ENCODE measurements at places on chromosomes 12 and 14. TPM values are rescaled to one million over a fixed set of nuclear protein-coding genes. Genes with fewer than 3 reads are reported as not detected.

- DNase-seq: no peak
- no peaks in the 10 kb centered on the region for H3K36me3 ChIP-seq
- no peak overlapping the region for H3K4me3 ChIP-seq
- H3K27ac ChIP-seq: no peak overlapping the region
Observed at GRCh38 chr12:122028165-122028904, 6.7 kb downstream of the BCL7A start.

DNA sequence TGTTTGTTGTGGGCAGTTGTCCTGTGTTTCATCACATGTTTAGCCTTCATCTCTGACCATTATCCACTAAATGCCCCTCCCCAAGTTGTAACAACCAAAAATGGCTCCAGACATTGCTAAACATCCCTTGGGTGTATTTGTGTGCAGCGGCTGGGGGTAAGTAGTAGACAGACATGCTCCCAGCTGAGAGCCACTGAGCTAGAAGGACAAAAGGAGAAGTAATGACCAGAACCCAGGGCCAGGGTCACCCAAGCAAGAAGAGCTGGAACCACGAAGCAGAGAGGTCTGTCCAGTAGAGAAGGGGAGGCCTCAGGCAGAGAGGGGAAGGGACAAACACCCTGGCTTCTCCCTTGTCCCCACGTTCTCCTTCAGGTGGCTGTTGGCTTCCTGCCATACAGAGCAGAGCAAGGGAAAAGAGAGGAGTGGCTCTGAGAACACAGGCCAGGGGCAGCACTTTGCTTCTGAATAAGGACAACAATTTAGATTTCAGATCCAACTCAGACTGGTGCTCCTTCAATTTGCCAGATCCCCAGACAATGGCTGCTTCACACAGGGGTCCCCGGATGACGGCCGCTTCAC is 55.2 kb downstream of the NDUFA12 start:
- H3K27ac ChIP-seq: no peak overlapping the region
- H3K4me1 ChIP-seq: no peaks in the 10 kb centered on the region
- H3K4me3 ChIP-seq: no peak overlapping the region
- no peaks in the 10 kb centered on the region for H3K27me3 ChIP-seq
- H3K36me3 ChIP-seq: no peaks in the 10 kb centered on the region

DNA sequence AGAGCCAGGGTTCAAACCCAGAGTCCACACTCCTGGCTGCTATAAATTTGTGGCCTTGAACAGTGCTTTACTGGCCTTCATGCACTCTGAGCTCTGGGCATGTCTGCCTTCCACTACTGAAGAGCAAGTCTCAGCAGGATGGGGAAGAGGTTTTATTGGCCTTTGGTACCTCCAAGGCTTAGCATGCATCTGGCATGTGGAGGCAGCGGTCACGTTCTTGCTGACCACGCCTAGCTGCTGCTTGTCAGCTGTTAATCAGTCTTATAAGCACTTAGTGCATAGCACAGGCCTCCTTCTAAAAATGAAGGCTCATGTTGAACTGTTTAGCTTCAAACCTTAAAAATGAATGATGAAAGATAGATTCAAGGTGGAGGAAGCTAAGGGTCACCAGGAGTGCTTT is 177.5 kb downstream of the PELI2 start:
- DNase-seq: no peak
- H3K36me3 ChIP-seq: no peaks in the 10 kb centered on the region
- no peaks in the 10 kb centered on the region for H3K4me1 ChIP-seq
- no peak overlapping the region for H3K4me3 ChIP-seq
- H3K27me3 ChIP-seq: no peaks in the 10 kb centered on the region

GRCh38 chr14:47674543-47675465 is 601 bp downstream of the MDGA2 start:
- H3K4me3 ChIP-seq: no peak overlapping the region
- H3K4me1 ChIP-seq: no peaks in the 10 kb centered on the region
- DNase-seq: no peak
- no peak overlapping the region for H3K27ac ChIP-seq

DNA sequence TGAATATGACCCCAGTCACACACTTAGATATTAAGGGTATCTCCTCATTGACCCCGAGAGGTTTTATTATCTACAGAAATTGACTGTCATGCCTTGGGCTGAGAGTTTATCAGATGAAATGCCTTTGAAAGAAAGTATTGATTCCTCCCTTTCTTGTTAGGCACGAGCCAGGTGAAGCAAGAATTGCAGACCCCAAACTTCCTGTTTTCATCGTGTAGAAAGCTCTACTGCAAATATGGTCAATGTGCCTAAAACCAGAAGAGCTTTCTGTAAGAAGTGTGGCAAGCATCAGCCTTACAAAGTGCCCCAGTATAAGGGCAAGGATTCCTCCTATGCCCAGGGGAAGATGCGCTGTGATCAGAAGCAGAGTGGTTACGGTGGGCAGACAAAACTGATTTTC is 143.9 kb upstream of the FUT8 start:
- no peak overlapping the region for H3K27ac ChIP-seq
- no peak overlapping the region for H3K4me3 ChIP-seq
- H3K36me3 ChIP-seq: no peaks in the 10 kb centered on the region
- H3K4me1 ChIP-seq: no peaks in the 10 kb centered on the region
- no peak for DNase-seq

The NFATC4 gene
- 2.0 TPM for polyA plus RNA-seq

DNA sequence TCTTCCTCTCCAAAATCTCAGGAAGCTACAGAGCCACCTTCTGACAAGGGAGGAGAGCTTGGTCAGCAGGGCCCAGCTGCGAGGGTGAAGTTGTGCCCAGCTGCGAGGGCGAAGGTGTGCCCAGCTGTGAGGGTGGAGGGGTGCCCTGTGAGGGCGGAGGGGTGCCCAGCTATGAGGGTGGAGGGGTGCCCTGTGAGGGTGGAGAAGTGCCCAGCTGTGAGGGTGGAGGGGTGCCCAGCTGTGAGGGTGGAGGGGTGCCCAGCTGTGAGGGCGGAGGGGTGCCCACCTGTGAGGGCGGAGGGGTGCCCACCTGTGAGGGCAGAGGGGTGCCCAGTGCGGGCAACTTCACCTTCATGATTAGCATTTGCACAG is 20.4 kb upstream of the TTC7B start:
- H3K27me3 ChIP-seq: no peaks in the 10 kb centered on the region
- no peak for DNase-seq
- H3K4me1 ChIP-seq: no peaks in the 10 kb centered on the region
- no peaks in the 10 kb centered on the region for H3K36me3 ChIP-seq

The NEUROD4 gene
- polyA plus RNA-seq: not detected

DNA sequence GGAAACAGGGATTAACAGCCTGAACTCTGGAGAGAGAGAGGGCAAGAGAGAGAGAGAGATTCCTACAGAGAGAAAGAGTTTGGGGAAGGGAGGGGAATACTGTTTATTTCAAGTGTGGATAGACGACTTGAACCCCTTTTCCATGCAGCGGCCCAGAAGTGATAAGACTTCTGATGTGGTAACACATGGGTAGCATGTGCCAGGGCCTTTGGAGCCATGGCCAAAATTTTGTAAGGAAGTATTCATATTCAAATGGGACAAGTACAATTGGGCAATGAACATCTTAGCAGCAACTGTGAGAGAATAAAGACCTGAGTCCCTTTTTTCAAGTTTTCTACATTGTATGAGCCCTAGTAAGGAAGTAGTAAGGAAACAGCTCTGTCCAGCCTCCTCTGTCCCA is 42.4 kb upstream of the CCDC196 start:
- H3K27ac ChIP-seq: no peak overlapping the region
- no peak for DNase-seq
- H3K4me1 ChIP-seq: no peaks in the 10 kb centered on the region

DNA sequence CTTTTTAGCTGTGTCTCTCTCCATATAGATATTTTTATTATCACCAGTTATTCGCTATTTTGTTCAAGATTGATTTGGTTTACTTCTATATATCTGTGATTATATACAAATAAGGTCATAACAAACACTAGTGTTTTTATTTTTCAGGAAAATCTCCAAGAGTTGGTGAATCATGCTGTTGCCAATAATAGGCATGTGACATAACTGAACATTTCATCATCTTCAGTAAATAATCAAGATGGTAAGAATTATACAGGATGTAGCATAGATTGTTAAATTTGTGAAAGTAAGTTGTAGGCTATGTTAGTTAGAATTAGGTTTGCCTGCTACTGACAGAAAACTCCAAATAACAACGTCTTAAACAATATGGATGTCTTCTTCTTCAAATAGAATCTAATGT is 240.9 kb upstream of the PDE3A start:
- no peaks in the 10 kb centered on the region for H3K27me3 ChIP-seq
- H3K4me1 ChIP-seq: no peaks in the 10 kb centered on the region
- H3K4me3 ChIP-seq: no peak overlapping the region
- H3K27ac ChIP-seq: no peak overlapping the region
- no peaks in the 10 kb centered on the region for H3K36me3 ChIP-seq
- DNase-seq: no peak

The SLC6A15 gene
- not detected for polyA plus RNA-seq

GRCh38 chr14:85873006-85873405 is 343.1 kb downstream of the FLRT2 start:
- H3K4me1 ChIP-seq: no peaks in the 10 kb centered on the region
- H3K27me3 ChIP-seq: no peaks in the 10 kb centered on the region
- no peak overlapping the region for H3K4me3 ChIP-seq
- no peak for DNase-seq
- no peak overlapping the region for H3K27ac ChIP-seq

DNA sequence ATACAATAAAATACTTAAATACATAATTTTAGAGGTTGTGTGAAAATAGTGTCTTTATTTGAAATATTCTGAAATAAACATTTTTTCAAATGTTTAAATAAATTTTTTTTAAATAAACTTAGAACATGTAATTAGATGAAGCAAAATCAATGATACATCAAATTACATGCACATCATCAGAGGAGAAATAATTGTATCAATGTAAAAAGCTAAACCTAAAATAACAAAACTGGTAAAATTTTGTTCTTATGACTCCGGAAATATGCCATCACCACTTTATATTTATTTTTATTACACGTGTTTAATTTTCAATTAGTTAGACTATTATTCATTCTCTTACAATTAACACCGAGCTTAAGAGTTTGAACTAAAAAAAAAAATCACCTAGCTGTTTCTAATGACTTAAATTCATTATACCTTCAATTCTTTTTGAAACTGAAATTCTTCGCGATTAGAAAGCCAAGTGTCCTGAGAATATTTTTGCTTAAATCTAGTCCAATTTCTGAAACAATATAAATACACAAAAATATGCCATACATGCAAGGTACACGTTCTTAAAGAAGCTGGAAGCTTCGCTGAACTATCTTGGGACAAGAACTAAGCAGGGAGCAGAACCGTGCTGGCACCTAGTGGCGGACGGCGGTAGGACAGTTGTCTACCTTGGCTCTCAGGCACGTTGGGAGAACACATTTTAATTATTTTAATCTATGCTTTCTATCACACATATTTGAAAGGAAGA is 230.5 kb downstream of the SLC25A21 start:
- H3K27me3 ChIP-seq: no peaks in the 10 kb centered on the region
- no peak overlapping the region for H3K4me3 ChIP-seq
- H3K27ac ChIP-seq: no peak overlapping the region

The IL26 gene
- polyA plus RNA-seq: 0.36 TPM

GRCh38 chr12:95739561-95740313 is 50.8 kb downstream of the NTN4 start:
- no peak overlapping the region for H3K4me3 ChIP-seq
- no peak overlapping the region for H3K27ac ChIP-seq
- H3K36me3 ChIP-seq: no peaks in the 10 kb centered on the region
- no peaks in the 10 kb centered on the region for H3K4me1 ChIP-seq
- no peak for DNase-seq

DNA sequence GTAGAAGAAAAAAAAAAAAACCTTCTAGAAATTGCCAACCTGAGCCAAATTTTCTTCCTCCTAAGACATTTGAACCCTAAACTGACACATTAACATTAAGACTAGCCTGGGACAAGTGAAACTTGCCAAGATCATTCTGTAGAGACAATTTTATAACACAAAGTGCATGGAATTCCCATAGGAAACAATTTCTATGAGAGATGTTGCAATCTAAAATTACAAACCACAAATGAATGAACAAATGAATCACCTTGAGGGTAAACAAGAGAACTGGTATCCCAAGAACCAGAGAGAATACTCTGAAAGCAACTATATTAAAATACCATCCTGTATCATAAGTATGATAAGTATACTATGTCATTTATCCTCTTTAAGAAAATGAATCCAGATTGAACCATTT is 165.3 kb downstream of the DICER1 start:
- DNase-seq: no peak
- H3K4me3 ChIP-seq: no peak overlapping the region
- no peaks in the 10 kb centered on the region for H3K36me3 ChIP-seq
- H3K27me3 ChIP-seq: no peaks in the 10 kb centered on the region

The DAO gene
- polyA plus RNA-seq: not detected

DNA sequence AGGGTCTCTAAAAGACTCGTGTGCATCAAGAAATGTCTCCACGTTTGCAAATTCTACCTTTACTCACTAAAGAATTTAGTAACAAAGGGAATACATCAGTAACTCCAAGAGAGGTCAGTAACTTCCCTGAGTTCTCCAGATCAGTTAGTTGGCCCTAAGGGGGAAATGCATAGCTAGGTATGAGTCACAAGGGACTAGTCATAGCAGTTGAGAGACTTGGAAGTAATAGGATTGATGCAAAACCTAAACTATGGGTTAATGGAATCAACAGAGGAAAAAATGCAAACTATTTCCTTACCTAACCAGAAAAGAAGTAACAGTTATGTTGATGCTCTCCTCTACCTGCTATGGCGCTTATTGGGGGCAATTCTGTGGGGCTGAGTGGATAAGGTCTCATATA is 148.8 kb upstream of the GARIN6 start:
- no peak overlapping the region for H3K4me3 ChIP-seq
- H3K36me3 ChIP-seq: no peaks in the 10 kb centered on the region
- DNase-seq: no peak
- no peak overlapping the region for H3K27ac ChIP-seq
- no peaks in the 10 kb centered on the region for H3K27me3 ChIP-seq

GRCh38 chr12:1635301-1636095 is 6.5 kb downstream of the WNT5B start:
- 0 out of 2 replicates have a peak, but pooled peaks cover 3% of the 10 kb centered on the region for H3K4me1 ChIP-seq
- H3K27ac ChIP-seq: no peak overlapping the region
- DNase-seq: no peak
- no peaks in the 10 kb centered on the region for H3K36me3 ChIP-seq

GRCh38 chr14:30345511-30345910 is 213.4 kb upstream of the G2E3 start:
- H3K36me3 ChIP-seq: no peaks in the 10 kb centered on the region
- no peaks in the 10 kb centered on the region for H3K4me1 ChIP-seq
- H3K4me3 ChIP-seq: no peak overlapping the region
- H3K27me3 ChIP-seq: no peaks in the 10 kb centered on the region
- DNase-seq: no peak

- no peak overlapping the region for H3K27ac ChIP-seq
- H3K4me1 ChIP-seq: no peaks in the 10 kb centered on the region
- H3K4me3 ChIP-seq: no peak overlapping the region
- DNase-seq: no peak
- peaks cover 3% of the 10 kb centered on the region for H3K27me3 ChIP-seq
- H3K36me3 ChIP-seq: no peaks in the 10 kb centered on the region
Observed at GRCh38 chr14:23137192-23137812, 18.2 kb upstream of the CEBPE start.

The KRT74 gene
- polyA plus RNA-seq: not detected
